ENCODE measurements at places on chromosomes 7 and 10.

DNA sequence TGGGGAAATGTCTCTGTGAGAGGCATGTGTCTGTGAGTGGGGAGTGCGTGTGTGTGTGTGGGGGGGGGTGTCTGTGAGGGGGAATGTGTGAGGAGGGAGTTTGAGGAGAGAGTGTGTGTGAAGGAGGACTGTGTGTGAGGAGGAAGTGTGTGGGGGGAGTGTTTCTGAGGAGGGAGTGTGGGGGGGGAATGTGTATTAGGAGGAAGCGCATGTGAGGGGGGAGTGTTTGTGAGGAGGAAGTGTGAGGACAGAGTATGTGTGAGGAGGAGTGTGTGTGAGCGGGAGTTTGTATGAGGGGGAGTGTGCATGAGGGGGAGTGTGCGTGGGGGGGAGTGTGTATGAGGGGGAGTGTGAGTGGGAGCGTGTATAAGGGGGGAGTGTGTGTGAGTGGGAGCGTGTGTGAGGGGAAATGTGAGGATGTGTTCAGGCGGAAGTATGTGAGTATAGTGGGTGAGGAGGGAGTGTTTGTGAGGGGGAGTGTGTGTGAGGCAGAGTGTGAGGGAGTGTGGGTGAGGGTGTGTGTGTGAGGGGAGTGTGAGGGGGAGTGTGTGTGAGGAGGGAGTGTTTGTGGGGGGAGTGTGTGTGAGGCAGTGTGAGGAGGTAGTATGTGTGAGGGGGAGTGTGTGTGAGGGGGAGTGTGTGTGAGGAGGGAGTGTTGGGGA lies 21.8 kb upstream of the PTPRN2 start:
- DNase-seq = no peak

- DNase-seq = no peak
Measured at GRCh38 chr7:135197906-135198655, 13.2 kb downstream of the WDR91 start.

DNA sequence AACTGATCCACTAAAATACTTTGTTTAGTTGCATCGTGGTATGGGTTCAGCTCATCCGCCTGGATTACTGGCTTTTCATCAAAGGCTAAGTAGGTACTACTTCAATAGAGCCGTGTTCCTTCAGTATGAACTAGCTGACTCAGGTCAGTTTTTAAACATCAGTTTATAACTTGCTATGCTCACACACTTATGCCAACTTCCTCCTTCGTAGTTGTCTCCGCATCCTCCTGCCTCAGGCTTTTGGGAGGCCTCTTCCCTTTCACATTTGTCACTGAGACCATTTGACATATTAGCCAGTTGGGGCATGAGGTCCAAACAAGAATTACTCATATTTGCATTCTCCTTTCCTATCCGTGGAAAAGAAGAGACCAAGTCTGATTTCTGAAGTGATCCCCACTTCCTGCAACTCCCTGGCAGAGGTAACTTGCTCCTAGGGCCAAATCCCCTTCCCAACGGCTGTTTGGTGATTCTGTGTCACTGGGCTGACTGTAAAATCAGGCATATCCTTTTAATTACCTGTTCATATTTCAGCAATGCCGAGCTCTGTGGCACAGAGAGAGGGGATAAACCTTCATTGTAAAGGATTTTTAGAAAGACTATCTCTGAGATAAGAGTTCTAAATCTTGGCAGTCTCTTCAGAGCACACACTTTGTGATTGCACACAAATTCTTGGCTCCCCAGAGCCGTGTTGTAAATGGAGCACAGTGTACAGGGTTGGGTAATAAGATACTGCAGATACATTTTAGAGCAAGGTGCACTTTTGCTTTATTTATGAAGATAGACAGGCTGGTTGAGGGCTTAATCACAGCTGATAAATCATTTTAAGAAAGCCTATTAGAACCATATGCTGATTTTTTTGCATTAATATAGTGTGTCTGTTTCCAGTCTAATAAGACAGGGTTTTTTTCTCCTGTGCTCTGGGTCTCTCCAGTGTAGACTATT lies 108.0 kb downstream of the CREB5 start:
- no peak for DNase-seq

- DNase-seq = no peak
Measured at GRCh38 chr7:112120696-112121217, 85.4 kb downstream of the DOCK4 start.

- DNase-seq = no peak
Measured at GRCh38 chr7:71733107-71733870, 601.3 kb downstream of the GALNT17 start.

DNA sequence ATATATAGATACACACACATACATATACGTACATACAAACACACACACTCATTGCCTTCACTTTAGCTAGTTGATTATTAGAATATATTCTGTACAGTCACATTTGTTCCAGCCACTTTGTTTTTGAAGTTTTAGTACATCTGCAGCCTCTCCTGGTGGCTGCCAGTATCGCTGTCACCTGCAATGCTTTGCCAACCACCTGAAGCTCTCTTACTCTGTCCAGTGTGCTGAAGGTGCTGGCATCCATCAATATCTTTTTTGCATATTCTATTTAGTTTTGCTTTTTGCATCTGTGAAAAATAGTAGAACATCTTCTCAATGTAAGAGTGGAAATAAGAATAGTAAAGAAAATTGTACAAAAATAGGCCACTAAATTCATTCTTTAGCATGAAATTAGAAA lies 388.6 kb downstream of the EXOC4 start:
- no peak for DNase-seq

GRCh38 chr7:22481726-22482125 lies 18.3 kb downstream of the STEAP1B start:
- no peak for DNase-seq

- DNase-seq = no peak
Measured at GRCh38 chr7:121187676-121188075, 141.1 kb upstream of the WNT16 start.

- DNase-seq = no peak
Measured at GRCh38 chr10:44756216-44756615, 154.9 kb upstream of the TMEM72 start.

- no peak for DNase-seq
Measured at GRCh38 chr10:61732629-61733278, 70.0 kb downstream of the CABCOCO1 start.

DNA sequence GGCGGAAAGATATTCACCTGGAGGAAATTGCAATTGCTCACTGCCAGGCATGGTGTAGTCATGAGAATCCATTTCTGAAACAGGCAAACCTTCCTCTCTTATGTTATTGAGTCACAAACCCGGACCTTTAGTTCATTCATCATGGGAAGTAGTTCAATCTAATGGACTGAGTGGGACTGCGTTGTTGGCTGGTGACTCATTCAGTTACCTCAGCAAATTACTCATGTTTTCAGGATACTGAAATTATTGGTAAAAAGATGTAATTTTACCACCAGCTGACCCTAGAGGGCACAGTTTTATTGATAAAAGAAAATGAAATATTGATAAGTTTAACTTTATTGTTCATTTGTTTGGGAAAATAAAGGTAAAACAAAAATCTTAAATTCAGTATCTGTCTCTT lies 1194.4 kb upstream of the SORCS1 start:
- no peak for DNase-seq

- no peak for DNase-seq
Measured at GRCh38 chr10:104589871-104590270, 51.2 kb upstream of the SORCS3 start.

- no peak for DNase-seq
Measured at GRCh38 chr10:123942114-123942861, 50.7 kb upstream of the CPXM2 start.

DNA sequence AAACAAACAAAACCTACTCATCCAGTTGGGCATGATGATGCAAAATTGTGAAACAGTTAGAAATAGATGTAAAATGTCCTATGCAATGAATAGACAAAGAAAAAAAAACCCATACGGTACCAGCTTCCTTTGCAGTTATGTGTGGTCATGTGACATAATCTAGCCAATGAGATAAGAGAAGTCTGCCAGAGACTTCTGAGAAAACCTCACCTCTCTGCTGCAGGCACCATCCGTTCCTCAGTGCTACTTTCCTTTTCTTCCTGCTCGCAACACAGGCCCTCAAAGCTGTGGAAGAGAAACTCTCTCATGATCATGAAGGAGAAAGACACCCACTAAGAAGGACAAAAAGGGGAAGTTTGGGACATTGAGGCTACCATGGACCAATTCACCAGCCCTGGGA lies 76.8 kb upstream of the CARD11 start:
- DNase-seq = no peak

DNA sequence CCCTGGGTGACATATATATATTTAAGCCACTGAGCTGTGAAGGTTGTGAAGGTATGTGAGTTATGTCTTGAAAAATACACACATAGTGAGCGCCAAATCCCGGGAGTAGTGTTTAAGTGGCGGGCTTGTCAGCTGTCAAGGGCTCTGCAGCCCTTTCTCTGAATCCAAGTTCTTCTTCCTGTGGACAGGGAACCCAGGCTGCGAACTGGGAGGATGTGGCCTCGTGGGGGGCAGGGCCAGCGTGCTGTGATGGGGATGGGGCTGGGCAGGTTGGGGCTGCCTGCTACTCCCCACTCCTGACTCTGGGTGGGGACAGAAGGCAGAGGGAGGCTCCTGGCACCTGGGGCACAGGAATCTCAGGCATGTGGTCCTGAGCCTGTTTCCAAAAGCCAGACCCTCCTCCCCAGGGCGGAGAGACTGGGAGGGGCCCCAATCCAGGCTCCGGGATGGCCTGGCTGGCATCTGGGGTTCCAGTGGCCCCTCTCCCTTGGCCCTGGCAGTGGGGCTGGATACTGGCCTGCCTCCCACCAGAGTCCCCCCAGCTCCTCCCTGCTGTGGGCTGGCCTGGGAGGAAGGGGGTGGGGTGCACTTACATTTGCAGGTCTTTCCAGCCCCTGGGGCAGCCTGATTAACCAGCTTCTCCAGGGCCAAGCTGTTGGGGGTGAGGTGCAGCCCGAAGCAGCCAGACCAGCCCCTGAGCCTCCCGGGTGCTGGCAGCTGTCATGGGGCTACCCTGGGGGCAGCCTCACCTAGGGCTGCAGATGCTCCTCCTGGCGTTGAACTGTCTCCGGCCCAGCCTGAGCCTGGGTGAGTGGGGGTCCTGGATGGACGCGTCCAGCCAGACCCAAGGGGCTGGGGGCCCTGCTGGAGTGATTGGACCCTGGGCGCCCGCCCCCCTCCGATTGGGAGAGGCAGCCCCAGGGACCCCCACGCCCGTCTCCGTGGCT lies at the start of gene UPK3B:
TSS of gene UPK3B (plus strand) at position 622 of the 947 bp plus-strand sequence. CDS start at position 723, 101 bp downstream.
- DNase-seq = no peak

- no peak for DNase-seq
Measured at GRCh38 chr7:131016230-131016629, 282.2 kb upstream of the KLF14 start.

GRCh38 chr10:14328881-14329672 lies 1.6 kb downstream of the FRMD4A start:
- no peak for DNase-seq

- no peak for DNase-seq
Measured at GRCh38 chr7:49638166-49638565, 135.3 kb upstream of the VWC2 start.

DNA sequence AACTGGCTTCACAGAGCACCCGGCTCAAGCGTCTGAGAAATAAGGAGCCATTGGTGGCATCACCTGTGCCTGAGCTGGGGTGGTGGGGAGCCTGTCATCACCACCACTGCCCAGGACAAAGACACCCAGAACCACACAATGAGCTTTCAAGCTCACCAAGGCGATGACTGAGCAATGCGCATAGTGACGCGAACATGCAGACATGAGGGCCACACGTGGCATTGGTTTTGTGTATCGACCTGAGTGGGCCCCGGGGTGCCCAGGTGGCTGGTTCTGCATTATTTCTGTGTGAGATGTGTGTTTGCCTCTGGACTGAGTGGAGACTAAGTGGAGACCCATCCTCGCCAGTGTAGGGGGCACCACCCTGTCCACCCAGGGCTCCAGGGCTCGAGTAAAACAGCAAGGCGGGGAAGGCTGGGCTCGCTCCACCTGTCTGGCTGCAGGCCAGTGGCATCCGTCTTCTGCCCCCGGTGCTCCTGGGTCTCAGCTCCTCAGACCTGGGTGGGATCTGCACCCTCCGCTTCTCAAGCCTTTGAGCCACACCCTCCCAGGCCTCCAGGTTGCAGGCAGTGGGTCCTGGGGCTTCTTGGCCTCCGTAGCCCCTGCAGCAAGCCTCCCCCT lies 92.6 kb downstream of the DIP2C start:
- no peak for DNase-seq

DNA sequence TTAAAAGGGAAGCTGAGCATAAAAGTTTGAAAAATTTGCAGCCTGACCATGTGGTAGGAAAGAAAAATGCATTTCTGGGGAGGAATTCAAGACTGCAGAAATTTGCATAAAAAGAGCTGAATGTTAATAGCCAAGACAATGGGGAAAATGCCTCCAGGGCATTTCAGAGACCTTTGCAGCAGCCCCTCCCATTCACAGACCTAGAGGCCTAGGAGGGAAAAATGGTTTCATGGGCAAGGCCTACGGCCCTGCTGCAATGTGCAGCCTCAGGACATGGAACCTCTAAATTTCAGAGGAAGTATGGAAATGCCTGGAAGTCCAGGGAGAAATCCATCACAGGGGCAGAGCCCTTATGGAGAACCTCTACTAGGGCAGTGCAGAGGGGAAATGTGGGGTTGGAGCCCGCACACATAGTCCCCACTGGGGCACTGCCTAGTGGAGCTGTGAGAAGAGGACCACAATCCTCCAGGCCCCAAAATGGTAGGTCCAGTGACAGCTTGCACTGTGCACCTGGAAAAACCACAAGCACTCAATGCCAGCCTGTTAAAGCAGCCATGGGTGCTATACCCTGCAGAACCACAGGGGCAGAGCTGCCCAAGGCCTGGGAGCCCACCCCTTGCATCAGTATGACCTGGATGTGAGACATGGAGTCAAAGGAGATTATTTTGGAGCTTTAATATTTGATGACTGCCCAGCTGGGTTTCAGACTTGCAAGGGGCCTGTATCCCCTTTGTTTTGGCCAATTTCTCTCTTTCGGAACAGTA lies 243.8 kb downstream of the DNAJB9 start:
- no peak for DNase-seq

GRCh38 chr10:14774797-14775196 lies at the start of gene FAM107B:
Gene FAM107B, minus strand, starts transcription at chr10:14774897. Its CDS starts 234 bp downstream, at chr10:14774663.
- DNase-seq = no peak

DNA sequence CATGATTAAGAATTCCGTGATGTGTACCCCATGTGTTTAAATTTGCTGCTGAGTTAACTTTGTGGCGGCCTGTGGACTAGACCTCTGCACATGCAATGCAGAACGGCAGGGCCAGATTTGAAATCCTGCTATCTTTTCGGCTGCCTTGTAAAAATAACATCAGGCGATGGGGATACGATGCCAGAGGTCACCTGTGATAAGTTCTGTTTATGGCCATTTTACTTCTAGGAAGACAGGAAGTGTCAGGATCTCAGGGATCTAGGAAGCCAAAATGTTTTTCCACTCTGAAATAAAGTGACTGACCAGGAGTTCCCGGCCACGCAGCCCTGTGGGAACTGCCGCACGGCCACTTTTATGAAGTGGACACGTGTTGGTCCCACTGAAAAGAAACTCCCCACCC lies 77.5 kb downstream of the EGFR start:
- DNase-seq = no peak

- DNase-seq = no peak
Measured at GRCh38 chr10:131980321-131980720, 1.4 kb downstream of the BNIP3 start.

DNA sequence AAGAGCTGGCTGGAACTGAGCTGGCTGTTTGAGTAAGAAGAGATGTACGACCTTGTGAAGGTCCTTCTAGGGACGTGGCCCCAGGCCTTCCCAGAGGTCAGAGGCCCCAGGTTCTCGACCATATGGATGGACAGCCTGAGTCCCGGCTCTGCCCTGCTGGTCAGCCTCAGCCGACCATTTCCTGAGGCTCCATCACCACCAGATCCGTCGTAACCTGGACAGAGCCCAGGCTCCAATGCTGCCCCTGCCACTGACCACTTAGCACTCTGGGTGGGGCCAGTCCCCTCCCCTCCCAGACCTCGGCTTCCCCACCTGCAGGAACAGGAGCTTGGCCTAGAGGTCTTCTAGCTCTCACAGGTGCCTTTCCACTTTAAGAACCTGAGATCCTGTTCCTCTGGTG lies 10.6 kb upstream of the INMT start:
- no peak for DNase-seq
